ENCODE measurements at places on chromosomes 7 and 10.

DNA sequence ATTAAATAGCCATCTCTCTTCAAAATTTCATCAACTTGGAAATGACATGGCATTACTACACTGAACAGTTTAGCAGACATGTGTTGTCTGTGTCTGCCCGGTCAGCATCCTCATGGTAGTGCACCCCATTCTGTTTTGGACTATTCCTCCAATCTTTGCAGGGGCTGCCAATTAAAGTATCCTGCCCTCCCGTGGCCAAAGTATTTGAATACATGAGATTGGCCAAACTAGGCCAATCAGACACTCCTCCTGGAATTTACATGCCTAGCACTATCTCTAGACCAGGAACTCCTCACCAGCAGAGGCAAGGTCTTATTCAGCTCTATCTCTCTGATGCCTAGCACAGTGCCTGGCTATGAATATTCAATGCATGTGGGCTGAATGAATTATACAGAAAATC, 4.4 kb downstream of the SHTN1 start:
- DNase-seq: no peak

DNA sequence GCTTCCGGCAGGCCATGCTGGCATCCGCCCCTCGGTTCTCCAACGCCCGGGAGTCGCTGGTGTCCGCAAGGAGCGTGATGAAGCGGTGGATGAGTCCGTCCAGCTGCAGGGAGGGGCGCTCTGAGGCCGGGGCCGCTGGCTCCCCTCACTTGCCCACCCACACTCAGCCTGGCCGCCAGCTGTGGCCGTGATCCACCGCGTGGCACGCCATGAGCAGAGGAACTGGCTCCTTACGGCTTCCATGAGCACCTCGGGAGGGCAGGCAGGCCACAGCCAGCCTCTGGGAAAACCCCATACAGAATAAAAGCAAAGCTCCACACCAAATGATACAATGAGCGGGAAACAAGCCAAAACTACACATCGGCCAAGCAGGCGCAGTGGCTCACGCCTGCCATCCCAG, 15.5 kb upstream of the MICALL2 start:
- DNase-seq: no peak

DNA sequence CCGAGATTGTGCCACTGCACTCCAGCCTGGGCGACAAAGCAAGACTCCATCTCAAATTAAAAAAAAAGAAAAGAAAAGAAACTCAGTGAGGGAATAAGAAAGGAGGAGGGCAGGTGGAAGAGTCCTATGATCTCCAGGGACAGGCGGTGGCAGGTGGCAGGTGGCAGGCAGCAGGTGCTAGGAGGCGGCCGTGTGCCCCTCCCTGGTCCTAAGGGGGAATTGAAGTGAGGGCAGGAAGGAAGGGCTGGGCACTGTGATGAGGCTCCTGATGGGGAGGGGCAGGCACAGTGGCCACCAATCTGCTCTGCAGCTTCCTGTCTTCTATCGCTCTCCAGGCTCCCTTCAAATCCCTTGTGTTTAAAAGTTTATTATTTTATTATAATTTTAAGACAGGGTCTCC, 41.2 kb upstream of the UBE3C start:
- DNase-seq: no peak

GRCh38 chr10:89744026-89744425, 42.6 kb downstream of the KIF20B start:
- DNase-seq: no peak

- DNase-seq: peak; percentile 73
These were observed 91.2 kb upstream of the MPP7 start for GRCh38 chr10:28393956-28394568.

DNA sequence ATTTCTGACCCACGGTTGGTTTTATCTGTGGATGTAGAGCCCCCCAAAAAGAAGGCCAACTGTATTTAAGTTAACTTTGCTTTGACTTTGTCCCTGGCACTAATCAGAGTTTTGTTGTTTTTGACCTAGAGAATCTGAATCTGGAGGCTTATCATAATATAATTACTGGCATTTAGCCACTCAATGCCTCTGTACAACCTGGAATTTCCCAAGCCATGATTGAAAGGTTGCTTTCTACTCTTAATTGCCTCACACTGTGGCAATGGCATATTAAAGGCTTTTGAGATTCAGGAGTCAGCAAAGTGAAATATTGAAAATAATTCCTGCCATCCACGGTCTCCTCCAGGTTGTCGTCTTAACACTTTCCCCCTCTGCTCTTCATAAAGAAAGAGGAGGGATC, 205.2 kb upstream of the GHITM start:
- no peak for DNase-seq

GRCh38 chr7:115728518-115728917, 302.0 kb downstream of the TFEC start:
- no peak for DNase-seq

GRCh38 chr10:63166742-63167258, 33.7 kb downstream of the NRBF2 start:
- peak; percentile 62 for DNase-seq

GRCh38 chr10:63481815-63482421, 16.1 kb upstream of the JMJD1C start:
- no peak for DNase-seq

DNA sequence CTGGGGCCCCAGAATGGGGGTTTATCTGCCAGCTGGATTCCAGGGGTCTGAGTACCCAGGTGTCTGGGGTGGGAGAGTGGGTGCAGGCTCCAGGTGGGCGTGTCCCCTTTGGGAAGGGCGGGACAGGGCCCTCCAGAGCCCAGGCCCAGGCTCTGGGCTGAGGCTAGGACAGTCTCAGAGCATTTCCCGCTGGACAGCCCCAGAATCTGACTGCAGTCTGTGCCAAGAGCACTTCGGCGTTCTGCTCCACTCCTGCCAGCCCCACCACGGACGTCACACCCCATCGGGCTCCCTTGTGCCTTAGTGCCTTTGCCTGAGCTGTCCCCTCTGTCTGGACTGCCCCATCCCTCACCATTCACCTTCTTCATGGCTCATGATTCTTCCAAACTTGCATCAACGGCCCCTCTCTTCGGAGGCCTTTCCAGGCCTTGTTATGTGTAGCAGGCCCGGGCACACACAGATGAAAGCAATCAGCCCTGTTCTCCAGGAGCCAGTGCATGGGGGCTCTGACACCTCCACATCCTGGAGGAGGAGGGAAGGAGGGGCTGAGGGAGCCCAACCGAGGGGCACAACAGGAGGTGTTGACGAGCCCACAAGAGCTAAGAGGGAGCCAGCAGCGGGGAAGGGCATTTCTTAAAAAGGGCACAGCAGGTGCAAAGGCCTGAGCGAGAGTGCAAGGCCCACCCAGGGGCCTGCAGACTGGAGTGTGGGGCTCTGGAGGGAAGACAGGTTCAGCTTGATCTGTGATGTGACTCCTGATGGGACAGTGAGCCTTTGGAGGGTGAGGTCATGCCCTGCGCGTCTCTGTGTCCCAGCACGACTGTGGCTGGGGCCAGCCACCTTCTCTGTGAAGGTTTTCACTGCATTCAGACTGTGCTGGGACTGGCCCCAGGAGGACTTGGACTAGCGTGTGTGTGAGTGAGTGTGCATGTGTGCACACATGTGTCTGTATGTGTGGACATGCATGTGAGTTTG, 41.7 kb downstream of the GTF2IRD1 start:
- no peak for DNase-seq

DNA sequence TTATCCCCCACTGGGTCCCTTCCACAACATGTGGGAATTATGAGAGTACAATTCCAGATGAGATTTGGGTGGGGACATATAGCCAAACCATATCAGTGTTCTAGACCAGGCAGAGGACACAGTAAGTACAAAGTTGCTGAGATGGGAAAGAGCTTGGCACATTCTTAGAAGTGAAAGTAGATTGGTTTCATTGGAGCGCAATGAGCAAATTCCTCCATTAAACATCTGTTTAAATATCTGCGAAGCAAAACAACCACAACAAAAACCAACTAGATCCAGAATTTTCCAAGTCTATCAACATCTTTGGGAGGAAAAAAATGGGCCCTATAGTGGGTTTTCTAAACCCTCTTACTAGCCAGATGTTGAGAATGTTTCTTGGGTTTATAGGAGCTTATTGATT, 80.0 kb upstream of the STEAP1B start:
- no peak for DNase-seq

- DNase-seq: no peak
These were observed 112.5 kb downstream of the MYOF start for GRCh38 chr10:93369588-93370164.

GRCh38 chr10:29064680-29065079, 224.2 kb upstream of the LYZL1 start:
- DNase-seq: no peak

GRCh38 chr10:32605787-32606186, 159.8 kb downstream of the CCDC7 start:
- DNase-seq: no peak

DNA sequence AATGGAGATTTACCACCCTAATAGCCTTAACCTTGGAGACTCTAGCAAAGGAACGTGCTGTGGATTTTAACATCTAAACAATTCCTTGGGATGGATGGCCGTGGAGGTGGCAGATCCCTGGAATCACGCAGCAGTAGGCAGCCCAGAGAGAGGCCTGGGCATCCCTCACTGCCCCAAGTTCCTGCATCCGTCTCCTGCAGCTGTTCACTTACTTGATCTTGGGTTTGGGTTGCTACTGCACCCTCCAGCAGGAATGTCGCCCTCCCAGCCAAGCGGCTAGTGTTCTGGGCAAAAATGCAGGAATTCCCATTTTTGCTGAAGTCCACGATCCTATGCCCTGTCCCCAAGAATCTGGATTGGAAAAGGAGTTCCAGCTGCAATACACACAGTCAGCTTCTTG, 166.7 kb upstream of the SH2B2 start:
- no peak for DNase-seq

GRCh38 chr10:122021379-122021778, 32.4 kb downstream of the TACC2 start:
- no peak for DNase-seq

- DNase-seq: peak; percentile 26
These were observed 195.7 kb upstream of the PTN start for GRCh38 chr7:137539111-137539715.

- no peak for DNase-seq
These were observed 6.0 kb downstream of the LDB1 start for GRCh38 chr10:102113956-102114857.

GRCh38 chr10:30602747-30603146, 26.8 kb downstream of the LYZL2 start:
- no peak for DNase-seq

DNA sequence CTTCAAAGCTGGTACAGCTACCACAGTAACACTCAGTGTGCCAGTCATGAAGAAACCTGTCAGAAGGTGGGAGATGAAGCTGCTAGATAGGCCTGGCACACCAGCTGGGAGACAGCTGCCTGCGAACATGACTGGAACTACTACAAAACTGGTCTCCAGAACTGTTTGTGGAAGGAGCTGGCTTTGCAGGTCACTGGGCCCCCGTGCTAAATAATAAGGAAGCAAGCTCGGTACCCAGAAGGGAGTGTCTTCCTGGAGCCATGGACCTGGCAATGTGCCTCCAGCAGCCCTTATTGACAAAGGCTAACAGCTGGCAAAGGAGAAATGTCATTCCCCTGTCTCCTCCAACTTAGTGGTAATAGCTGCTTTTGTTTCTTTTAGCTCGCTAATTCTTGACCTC, 1217.6 kb upstream of the LRRN3 start:
- DNase-seq: no peak

Measured in LoVo (cell line).